Fibroblast of skin of back (primary cell): ENCODE measurements at places on chromosomes 13 and 19.

DNA sequence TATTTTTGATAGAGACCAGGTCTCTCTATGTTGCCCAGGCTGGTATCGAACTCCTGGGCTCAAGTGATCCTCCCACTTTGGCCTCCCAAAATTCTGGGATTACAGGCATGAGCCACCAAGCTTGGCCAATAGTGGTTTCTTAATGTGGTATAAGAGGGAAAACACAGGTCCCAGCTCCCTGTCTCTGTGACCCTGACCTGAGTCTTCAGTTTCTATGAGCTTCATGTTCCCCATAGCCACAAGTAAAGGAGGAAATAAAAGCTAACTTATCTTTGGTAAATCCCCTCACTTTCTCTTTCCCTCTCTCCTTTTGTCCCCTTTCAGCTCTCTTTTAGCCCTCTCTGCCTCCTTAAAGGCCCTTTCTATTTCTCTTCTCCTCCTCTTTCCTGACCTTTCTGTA is 50.3 kb downstream of the ABCC4 start:
- DNase-seq: no peak

DNA sequence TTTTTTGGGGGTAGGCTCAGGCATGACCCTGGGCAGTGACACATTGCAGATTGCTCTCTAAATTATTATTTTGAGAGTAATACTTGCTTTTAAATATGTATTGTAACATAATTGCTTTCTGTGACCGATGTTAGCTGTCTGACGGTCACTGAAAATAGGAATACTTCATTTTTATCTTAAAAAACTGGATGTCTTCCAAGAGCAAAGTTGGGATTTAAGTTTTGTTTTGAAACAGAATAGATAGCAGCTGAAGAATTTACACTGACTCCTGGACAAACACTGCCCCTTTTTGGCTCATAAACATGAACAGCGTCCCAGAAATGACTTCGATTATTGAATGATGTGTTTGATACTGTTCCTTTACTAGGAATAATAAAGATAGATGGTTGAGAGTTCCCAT is 535.9 kb downstream of the GPC5 start:
- no peak for DNase-seq

GRCh38 chr13:58187881-58188280 is 556.3 kb downstream of the PCDH17 start:
- DNase-seq: no peak

GRCh38 chr19:40703029-40703755 is 12.7 kb upstream of the NUMBL start:
- DNase-seq: no peak

- DNase-seq: peak; percentile 53
Observed at GRCh38 chr19:31340042-31341025, 8.9 kb downstream of the TSHZ3 start.

GRCh38 chr19:20999731-21000352 is 20.6 kb upstream of the ZNF430 start:
- peak; percentile 86 for DNase-seq

GRCh38 chr19:33292595-33293254 is 9.6 kb downstream of the CEBPA start:
- no peak for DNase-seq

DNA sequence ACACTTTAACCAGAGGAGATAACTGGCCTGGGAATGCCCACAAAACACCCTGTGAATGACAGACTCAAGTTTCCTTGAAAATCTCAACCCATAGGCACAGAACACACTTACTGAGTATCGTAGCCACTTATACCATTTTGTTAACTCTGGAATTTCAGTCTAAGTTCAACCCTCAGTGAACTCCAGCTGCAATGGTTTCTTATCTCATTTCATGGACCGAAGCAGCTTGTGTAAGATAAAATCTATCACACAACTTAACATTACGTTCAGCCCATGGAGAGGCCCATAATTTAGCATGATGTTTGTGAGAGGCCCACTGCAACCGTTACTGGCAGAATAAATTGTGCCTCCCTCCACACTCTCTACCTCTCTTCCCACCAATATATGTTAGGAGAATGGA is 323.0 kb downstream of the DNAJC15 start:
- no peak for DNase-seq

GRCh38 chr13:98784666-98785065 is 32.2 kb upstream of the SLC15A1 start:
- no peak for DNase-seq

GRCh38 chr13:92896842-92897241 is 329.8 kb upstream of the GPC6 start:
- DNase-seq: peak; percentile 22

GRCh38 chr13:41791056-41791455 is 169.9 kb downstream of the VWA8 start:
- no peak for DNase-seq

DNA sequence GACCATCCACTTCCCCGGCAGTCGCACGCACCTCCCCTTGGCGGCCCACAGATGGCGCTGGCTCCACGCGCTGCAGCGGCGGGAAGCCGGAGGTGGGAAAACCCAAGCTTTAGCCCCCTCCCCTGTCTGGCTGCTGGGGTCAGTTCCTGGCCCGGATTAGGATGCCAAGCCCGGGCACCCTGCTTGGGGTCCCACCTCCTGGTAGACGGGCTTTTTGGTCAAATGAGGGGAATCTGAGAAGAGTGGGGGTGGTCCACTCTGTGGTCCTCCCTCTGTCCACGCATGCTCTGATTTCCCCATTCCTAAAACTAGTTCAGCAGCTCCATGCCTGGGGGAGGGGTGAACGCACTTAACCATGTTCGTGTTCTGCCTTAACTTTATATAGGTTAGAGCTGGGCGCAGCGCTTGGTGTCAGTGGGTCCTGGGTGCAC is 8.1 kb upstream of the ADGRE2 start:
- no peak for DNase-seq

DNA sequence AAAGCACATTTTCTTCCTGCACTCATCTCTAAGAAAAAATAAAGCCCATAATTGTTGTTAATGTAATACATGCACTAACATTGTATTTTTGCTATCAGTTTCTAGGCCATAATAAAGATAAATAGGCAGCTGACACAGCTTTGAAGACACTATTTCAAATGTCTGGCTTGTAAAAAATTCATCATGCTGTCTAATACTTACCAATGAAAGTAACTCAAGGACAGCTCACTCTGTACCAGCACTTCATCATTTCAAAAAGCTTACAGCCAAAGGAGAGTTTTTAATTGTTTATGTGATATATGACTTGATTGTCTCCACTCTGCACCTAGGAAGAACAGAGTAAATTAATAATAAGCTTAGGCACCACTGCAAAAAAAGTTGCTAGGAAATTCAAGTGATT is 1423.3 kb upstream of the PCDH20 start:
- DNase-seq: no peak

DNA sequence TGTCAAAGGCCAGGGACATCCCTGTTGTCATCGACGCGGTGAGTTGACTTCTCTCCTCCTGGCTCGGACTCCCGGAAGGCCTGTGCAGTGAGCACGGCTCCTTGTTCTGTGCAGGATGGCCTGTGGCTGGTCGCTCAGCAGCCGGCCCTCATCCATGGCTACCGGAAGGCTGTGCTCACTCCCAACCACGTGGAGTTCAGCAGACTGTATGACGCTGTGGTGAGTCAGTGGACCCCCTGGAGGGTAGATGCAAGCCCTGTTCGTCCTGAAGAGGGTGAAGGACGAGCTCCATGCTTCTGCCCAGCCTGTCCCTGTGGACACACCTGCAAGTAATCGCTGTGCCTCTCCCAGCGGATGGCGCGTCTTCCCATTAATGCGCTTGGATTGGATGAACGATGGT is 19.2 kb downstream of the NAXD start:
- DNase-seq: peak; percentile 85

- DNase-seq: no peak
Observed at GRCh38 chr13:110665491-110666254, 40.2 kb downstream of the CARS2 start.

DNA sequence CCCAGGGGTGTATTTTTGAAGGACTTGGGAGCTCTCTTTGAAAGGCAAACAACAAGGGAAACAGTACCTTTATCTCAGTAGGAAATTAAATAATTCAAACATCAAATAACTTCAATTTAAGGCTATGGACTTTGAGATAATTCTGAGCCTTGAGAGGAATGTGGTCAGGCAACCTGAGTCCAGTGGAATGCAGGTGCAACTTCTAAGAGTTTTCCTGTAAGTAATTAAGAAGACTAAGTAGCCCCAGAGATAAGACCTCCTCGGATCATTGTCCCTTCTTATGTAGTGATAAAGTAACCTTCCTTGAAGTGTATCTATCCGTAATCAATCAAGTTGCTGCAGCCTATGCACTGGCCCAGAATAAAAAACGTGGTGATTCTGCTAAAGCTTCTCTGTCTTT is 29.2 kb downstream of the ZNF701 start:
- DNase-seq: no peak

DNA sequence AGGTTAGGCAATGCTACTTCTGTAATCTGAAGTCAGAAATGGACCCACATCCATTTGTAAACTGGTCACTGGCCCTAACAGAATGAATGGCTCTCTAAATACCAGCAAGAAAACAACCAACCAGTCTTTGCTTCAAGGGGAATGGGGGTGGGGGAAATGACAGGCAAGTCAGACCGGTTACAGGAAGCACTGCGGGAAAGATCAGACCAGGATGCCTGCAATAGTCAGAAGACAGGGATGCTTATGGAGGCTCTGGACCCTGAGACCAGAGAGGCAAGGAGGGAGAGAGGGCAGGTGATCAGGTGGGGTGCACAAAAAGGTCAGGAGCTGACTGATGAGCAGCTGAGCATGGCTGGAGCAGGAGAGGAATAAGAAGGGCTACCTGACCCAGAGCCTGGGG is 13.1 kb downstream of the MED26 start:
- DNase-seq: no peak

DNA sequence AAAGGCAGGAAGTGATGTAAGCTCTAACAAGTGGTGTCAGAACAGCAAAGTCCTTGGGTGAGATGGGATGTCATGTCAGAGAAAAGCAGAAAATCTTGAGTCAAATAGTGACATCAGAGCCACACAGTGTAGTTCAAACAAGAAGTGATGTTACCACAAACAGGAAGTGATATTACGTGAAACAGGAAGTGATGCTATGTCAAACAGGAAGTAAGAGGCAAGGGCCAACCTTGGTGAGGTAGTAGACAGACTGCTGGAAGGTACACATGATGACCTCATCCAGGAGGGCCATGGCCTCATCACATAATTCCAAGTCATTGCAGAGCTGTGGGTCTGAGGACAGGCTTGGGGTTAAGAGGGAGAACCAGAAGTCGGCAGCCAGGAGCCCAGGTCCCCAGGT is 7.0 kb upstream of the MAMSTR start:
- no peak for DNase-seq

- DNase-seq: no peak
Observed at GRCh38 chr19:10295305-10295846, 5.6 kb downstream of the ICAM5 start.
